ENCODE measurements at places on chromosomes 7 and 10. TPM values are rescaled to one million over a fixed set of nuclear protein-coding genes. Genes with fewer than 3 reads are reported as not detected.

DNA sequence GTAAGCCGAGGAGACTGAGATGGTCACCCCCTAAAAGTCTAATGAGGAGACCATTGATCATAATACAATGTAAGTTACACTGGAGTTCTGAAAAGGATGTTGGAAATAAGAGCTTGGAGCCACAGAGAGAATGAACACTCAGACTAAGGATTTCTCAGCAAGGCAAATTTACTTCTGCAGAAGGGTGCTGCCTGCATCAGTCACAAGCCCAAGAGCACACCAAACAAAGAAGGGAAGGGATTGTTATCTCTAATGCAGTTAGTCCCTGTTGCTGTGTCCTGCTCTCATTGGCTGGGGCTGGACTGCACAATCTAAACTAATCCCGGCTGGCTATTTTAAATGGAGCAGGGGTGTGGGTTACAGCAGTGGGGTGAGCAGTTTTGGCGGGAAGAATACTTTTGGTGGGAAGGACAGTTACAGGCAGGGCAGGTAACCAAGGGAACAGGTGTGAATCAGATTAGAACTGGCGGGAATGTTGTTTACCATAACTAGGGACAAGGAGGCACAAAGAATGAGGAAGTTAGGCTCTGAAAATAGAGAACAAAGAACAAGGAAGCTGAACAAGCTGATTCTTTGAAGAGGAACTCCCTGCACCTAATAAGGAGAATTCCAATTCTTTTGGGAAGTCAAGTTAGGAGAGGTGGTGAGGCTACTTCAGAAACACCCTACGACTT is 30.3 kb upstream of the TRIM24 start:
- DNase-seq: no peak

DNA sequence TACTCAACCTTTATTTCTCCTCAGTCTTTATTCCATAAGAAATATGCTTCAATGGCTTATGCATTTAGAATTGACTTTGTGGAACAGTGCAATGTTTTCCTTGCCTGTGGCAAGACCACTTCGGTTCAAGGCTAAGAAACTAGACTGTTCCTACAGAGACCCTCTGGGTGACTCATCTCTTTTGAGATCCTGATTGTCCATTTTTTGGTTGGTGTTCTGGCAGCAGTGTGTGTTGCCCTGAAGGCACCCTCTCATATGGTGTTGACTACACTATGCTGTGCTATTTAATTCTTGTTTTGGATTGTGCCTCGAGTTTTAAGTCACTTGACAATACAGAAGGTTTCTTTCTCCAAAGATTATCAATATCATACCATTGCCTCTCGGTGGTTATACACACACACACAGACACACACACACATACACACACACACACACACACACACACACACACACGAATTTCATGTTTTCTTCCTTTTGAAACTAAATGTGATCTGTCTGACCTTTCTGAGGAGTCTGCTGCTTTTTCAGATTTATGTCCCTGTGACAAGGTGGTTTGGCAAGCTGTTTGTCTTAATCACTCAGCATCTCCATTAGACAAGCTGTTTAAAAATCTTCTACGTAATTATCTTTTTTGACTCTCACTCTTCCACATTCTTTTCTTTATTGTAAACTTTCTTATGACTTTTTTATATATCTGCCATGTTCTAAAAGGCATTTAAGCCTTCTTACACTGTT is 187.2 kb downstream of the VTI1A start:
- no peak for DNase-seq

DNA sequence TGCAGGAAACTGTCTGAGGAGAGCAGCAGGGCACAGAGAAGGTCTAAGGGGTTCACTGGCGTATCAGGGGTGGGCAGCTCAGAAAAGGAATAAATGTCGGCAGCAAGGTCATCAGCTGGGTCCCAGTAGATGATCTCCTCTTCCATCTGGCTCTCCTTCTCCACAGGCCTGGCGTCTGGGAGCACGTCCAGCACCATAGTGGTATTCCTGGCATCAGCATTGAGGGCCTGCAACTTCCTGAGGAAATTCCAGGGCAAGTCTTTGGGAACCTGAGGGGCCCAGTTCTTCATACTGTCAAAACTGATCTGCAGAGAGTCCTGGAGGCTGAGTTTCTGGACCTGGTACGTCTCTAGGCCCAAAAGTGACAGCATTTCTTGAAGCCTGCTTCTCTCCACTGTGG is 9.6 kb upstream of the MRPS24 start:
- no peak for DNase-seq

DNA sequence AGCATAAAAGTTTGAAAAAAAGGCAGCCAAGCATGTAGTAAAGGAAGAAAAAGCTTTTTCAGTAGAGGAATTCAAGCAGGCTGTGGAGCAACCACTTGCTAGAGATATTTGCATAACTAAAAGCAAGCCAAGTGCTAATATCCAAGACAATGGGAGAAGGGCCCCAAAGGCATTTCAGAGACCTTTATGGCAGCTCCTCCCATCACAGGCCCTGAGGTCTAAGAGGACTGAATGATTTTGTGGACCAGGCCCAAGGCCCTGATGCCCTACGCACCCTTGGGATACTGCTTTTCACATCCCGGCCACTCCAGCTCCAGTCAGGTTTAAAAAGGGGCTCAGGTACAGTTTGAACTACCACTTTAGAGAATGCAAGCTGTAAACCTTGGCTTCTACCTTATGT is 261.7 kb upstream of the SEMA3C start:
- no peak for DNase-seq

DNA sequence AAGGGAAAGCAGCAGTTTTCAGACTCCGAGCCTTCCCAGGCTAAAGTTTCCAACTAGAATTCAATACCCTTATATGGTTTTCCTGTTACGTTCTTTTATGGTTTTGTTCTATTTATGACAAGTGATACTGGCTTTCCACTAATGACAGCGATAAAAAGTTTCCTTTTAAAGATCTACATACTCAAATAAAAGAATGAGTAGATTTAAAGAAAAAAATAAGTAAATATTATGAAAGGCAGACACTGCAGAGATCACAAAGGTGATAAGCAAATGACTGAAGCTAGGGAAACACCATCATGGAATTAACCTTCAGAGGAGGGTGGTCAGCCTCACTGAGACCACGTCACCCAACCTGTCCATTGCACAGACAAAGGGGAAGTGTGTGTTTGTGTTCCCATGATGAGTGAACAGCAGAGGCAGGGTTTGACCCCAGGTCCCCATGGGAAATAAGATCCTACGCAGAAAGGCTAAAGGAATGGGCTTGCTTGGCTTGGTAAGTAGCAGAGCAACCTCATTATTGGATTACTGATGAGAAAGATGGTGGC is 4.0 kb downstream of the VSIR start:
- DNase-seq: no peak

GIMAP5 gene
- total RNA-seq: 75.5 TPM

KCND2 gene
- not detected for total RNA-seq

Data from natural killer cell treated with Interleukin-12 subunit alpha and Interleukin-12 subunit beta and Interleukin-15 and Interleukin-18, amount 100 ng/mL, for 72 hours (primary cell).